AML-193 (cell line): ENCODE measurements at places on chromosomes 5 and 9.

GRCh38 chr5:111856876-111857466 lies 100.0 kb upstream of the NREP start:
- no peak for DNase-seq

GRCh38 chr5:157486221-157486681 lies 26.2 kb downstream of the NIPAL4 start:
- no peak for DNase-seq

- no peak for DNase-seq
Measured at GRCh38 chr5:127801751-127802476, 98.7 kb downstream of the CCDC192 start.

GRCh38 chr9:99953861-99954507 lies 47.5 kb downstream of the STX17 start:
- DNase-seq: no peak

DNA sequence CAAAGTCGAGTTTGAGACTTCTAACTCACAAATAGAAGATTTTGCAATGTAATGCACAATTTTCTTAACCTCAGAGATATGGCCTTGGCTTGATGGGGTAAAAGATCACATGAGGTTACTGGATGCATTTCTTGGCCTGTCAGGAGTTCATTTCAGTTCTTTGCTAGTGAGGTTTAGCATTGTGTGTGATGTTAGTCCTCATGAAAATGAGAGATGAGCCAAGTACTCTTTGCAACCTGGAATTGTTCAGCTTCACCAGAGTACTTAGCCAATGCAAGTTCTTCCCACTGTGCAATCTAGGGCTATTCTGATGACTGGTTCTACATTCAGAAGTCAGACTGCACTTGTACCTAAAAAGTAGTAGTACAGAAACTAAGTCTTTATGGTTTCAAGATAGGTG lies 24.9 kb downstream of the GNAQ start:
- no peak for DNase-seq

DNA sequence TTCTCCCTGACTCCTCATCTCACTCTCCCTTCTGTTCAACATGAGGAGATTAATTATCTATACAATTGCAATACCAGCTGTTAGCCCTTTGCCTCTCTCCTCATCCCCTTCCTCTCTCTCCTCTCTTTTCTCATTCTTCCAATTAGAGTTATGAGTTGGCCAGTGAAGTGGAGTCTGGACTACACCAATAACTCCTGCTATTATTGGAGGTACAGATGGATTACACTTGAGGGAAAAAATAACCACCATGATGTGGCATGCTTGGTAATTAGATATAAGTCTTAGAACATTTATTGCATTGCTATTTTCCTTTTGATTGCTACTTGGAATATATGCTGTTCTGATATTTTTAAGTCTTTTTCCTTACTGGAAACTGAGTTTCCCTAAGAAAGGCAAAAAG lies 159.2 kb downstream of the FRMD3 start:
- no peak for DNase-seq
